ENCODE measurements at places on chromosomes 7 and 10. TPM values are rescaled to one million over a fixed set of nuclear protein-coding genes. Genes with fewer than 3 reads are reported as not detected.

Gene NANOS1
- 2.5 TPM for total RNA-seq

Gene SRPK2
- total RNA-seq, result 79.5 TPM

DNA sequence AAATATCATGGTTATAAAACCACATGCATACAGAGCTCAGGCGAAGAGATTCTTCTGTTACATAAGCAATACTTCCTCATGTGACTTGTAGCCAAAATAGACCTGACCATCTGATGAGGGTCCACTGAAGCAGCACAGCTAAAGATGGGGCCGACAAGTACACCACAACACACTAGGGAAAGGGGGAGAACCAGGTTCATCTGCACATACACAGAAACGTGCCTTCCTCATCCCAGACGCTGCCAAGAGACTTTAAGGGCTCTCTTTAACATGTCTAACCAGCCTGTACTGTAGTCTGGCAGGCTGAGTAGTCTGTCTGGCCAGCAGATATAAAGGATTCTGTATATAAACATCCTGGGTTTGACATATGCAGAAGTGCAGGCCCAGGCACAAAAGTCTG is 30.3 kb downstream of the ERCC6 start:
- no peak for DNase-seq

DNA sequence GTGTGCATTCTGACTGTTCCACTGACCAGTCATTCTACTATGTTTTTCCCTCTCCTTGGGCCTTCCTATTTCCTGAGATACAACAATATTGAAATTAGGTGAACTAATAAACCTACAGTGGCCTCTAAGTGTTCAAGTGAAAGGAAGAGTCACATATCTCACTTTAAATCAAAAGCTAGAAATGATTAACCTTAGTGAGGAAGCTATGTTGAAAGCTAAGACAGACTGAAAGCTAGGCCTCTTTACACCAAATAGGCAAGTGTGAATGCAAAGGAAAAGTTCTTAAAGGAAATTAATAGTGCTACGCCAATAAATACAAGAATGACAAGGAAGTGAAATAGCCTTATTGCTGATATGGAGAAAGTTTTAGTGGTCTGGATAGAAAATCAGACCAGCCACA is 5.7 kb upstream of the DYNC1I1 start:
- peak; percentile 22 for DNase-seq

GRCh38 chr7:105202616-105203015 is 186.1 kb downstream of the SRPK2 start:
- no peak for DNase-seq

DNA sequence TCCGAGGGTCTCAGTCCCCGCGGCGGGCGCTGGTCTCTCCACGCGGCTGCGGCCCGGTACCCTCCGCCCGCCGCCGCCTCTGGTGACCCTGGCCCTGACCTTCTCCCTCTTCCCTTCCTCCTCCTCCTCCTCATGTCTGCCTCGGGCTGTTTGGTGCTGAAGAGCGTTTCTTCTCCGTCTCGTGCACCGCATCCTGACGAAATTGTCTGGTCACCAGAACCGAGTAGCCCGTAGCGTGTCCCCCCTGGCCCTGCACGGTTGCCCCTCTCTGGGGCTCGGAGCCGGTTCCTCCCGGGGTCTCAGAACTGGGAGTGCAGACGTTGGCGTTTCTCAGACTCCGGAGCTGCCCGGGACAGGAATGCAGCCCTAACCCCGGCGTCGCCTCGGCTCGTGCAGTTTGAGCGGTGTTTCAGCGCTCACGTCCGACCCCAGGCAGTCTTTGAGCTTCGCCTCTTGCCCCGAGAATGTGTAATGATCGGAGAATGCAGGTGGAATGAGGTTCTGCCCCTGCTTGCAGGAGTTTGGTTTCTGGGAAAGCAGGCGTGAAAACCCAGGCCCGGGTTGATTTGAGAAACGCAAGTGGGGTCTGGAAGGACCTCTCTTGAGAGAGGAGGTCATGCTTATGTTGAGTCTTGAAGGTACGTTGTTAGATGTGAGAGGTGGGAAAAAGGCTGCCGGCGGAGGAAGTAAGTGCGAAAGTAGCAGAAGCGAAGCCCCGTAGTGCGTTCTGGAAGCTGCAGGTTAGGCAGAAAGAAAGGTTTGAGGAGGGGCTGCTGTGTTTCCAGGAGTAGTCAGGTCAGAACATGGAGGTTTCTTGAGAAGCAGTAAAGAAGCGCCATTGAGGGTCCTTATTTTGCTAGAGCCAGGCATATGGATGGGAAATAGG is 743 bp downstream of the RBM17 start:
- DNase-seq, result peak; percentile 62

Gene OPN1SW
- not detected for total RNA-seq

All from renal cortical epithelial cell (primary cell).